NCI-H2029 treated with DMSO at 0.1 percent for 48 hours (cell line): ENCODE measurements at places on chromosomes 4 and X.

DNA sequence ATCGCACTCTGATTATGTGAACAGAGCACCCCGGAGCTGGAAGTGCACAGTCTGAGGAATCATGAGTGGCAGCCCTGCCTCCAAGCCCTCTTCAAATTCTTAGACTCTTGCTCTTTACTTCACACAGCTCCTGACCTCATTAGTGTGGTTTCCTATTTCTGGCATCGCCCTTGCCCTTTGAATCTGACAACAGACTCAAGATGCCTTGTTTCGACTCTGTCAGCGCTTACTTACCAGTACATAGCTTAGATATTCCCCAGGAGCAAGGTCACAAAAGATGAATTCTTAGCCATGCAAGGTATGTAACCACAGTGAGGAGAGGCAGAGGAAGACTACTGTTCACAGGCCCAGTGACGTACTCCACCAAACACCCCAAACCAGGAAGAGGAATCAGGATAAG, 167.2 kb downstream of the KDR start:
- DNase-seq, result no peak

GRCh38 chr4:19971829-19972228, 279.9 kb upstream of the SLIT2 start:
- DNase-seq, result no peak

- no peak for DNase-seq
Measured at GRCh38 chrX:6223516-6223915, 5.2 kb downstream of the NLGN4X start.

GRCh38 chrX:14505648-14506047, 23.7 kb upstream of the GLRA2 start:
- DNase-seq, result no peak

- DNase-seq, result no peak
Measured at GRCh38 chr4:123621072-123621705, 224.6 kb downstream of the SPRY1 start.

DNA sequence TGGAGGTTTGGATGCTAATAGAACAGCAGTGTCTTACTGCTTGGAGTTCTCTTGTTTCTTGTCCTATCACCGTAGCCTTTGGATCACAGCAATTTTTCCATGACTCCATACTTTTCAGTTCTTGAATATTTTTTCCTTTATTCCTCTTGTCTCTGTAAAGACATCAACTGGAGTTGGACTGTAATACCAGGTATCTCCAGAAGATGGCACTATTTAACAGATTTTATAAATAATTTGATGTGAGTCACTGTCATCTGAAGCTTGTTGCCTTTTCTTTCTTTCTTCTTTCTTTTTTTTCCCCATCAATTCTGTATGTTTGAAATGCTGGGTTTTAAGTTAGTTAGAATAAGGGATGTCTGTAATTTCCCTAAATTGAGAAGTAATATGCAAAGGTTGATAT, 24.1 kb downstream of the HPRT1 start:
- DNase-seq, result no peak

- DNase-seq, result no peak
Measured at GRCh38 chr4:41148931-41149330, 65.4 kb downstream of the APBB2 start.

GRCh38 chr4:163611784-163612445, 117.4 kb downstream of the TMA16 start:
- DNase-seq, result no peak

DNA sequence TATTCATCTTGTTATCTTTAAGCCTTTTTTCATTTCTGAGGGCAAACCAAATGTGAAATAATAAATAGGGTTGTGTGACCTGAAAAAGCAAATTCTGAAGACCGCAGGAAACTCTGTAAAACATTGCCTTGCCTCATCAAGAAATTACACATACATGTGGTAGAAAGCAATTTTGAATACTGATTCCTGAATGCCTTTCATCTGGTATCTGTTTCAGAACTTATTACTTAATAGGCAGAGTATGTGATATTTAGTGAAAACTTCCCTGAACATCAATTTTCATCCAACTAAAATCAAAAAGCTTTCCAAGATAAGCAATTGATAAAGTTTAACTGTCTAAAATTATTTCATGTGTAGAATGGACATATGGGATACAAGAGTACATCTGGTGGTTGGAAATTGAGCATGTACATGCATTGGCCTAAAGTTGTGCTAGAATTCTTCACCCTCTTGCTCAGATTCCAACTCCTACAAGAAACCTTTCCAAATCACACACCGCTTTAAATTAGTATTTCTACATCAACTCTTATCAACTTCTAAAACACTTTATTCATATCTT, 606.0 kb upstream of the LCORL start:
- no peak for DNase-seq

GRCh38 chr4:72031868-72032608, at the start of gene NPFFR2:
Gene NPFFR2, plus strand, starts transcription at chr4:72032000. Its CDS starts 96,592 bp downstream, at chr4:72128592.
- no peak for DNase-seq

DNA sequence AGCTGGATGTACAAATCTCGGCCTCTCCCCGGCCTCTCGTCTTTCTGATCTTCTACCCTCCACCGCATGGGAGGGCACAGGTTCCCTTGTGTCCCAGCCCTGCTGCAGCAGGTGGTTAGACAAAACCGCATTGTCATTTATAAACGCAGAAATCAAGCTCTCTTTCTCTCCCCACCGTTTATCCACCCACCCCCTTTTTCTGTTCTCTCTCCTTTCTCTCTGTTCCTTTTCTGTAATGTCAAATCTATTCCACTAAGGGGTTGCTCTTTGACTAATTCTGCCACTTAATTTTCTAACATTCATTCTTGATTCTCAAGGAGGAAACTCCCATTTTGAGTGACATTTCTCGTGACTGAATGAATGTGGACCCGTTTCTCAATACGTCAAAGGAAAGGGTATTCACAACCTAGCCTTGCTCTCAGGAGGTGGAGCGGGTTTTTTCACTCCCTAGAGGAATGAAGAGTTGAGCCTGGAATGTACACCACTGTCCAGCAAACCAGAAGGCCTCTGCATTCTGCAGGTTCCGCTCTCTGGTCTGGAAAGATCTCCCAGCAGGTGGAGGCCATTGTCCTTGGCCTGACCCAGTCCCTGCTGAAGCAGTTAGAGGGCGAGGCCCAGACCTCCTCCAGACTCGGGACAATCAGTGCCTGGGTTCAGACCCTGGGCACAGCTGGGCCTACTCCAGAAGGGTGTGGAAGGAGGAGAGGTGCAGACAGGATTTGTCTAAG, 70.9 kb upstream of the ENPP6 start:
- DNase-seq, result no peak

DNA sequence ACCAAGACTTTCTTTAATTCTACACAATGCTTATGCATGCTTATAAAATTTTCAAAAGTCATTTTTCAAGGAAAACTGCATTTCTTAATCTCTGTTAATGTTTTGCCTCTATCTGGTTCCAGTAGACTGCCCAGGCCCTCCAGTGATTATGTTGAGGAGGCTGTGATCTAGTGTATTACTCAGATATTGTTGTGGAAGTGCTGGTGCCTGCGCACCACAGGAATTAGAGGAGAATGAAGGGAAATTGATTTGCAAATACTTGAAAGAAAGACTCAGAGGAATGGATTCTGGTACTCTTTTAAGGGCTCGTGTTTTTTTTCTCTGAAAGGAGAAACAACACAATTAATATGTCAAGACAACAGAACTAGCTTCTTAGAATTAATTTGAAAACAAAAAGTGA, 1015.1 kb downstream of the RPA4 start:
- no peak for DNase-seq

GRCh38 chrX:31236231-31236630, 164.4 kb upstream of the FTHL17 start:
- DNase-seq, result no peak

GRCh38 chr4:124903995-124904722, 191.6 kb upstream of the ANKRD50 start:
- DNase-seq, result peak; percentile 73

- no peak for DNase-seq
Measured at GRCh38 chrX:20329435-20329834, 62.7 kb upstream of the RPS6KA3 start.

DNA sequence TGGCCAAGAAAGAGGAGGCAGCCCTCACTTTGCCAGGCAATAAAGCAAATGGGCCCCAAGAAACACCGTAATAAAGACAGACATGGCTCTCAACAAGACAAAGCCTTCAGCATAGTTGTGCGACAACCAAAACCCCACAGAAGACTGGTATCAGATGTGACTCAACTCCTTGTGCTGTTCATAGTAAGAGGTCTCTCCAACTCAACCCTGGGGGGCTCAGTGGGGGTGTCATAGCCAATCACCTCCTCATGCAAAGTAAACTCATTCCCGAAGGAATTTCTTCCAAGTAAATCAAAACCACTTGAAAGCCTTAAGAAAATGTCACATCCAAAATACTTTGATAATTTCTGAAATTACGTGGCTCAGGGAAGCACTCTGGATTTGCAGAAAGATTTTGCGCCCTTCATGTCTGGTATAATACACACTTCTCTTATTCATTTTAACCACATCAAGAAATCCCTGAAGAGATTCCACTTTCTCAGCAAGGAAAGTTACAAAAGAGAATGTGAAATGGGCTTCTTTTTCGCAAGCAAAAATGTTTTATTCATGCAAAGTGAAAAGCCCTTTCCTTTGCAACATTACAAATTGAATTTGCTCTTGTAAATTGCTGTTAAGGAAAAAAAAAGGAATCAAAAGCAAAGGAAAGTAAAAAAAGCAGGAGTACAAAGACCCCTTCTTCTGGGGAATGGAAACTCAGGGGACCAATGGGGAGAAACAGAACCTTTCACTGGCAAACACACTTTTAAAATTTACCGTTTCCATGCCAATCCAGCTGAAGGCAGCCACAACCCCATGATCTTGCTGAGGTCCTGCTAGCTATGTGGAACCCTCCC, 137.4 kb downstream of the NSUN7 start:
- DNase-seq, result no peak

- DNase-seq, result no peak
Measured at GRCh38 chr4:42710329-42710728, 53.4 kb upstream of the ATP8A1 start.

DNA sequence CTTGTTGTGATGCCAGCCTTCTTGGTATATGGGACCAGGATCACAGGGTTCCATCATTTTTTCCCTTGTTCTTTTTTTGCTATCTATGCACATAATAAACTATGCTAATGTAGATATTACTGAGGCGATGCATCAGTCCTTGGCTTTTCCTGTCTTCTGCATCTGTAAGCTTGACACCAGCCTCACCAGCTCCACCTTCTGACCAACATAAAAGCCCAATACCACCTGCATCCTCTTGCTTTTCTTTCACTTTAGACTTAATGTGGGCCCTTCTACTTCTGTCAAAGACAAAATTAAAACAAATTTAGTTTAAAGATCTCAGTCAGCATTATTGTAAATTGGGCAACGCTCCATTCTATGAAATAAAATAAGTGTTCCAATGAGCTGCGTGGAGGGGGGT, 1718.8 kb upstream of the PCDH10 start:
- DNase-seq, result no peak

DNA sequence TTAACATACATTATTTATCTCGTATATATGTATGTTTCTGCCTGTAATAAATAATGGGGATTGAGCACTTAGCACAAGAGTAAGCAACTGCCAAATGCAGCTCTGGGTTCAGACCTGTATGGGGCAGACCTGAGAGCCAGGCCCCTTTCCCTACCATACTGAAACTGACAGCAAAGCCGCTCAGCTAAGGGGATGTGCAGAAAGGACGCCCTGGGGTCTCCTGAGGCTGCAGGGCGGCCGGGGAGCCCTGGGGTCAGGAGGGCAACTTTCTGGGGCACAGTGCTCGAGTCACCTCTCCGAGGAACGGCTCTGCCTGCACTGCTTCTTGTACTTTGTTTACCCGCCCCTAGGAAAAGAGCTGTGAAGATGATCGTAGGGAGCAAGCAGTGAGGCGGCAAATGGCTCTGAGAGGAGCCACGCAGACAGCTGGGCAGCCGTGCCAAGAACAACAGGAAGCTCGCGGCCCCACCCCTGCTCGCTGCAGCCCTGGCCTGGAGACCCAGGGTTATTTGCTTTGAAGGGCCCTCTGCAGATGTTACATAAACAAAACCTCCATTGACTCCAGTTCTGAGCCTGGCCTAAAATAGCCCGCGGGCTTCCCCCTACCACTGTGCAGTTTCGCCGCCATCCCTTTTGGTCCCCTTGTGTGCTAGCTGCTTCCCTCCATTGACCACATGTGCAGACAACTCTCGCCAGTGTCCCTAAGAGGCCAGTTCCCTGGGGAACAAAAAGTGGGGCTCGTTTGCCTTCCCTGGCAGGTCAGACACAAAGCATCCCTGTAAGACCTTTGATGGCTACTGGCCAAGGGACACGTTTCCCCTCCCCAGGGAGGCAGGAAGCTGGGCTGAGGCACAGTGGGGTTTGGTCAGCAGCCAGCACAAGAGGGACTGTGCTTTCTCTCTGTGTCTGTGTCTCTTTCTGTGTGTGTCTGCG, 111.3 kb upstream of the LNX1 start:
- DNase-seq, result peak; percentile 88

GRCh38 chr4:121307445-121308327, 73.1 kb downstream of the QRFPR start:
- no peak for DNase-seq

- no peak for DNase-seq
Measured at GRCh38 chrX:1883772-1884171, 268.9 kb downstream of the ASMT start.

- no peak for DNase-seq
Measured at GRCh38 chr4:147674073-147674472, 9.9 kb downstream of the PRMT9 start.

- DNase-seq, result no peak
Measured at GRCh38 chr4:40506066-40506465, 123.6 kb downstream of the RBM47 start.

DNA sequence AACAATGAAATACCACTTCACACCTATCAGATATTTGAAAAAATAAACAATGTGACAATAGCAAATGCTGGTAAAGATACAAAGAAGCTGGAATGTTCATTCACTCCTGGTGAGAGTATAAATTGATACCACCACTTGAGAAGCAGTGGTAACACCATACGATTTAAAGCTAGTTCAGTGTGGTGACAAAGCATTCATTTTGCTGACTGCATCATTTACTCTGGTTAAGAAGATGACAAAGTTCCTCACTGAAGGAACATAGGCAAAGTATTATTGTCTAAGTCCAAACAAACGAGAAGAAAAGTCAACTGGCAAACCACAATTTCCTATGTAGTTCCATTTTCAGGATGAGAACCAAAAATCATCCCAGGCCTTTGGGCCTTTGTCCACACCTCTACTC, 102.5 kb downstream of the GEMIN8 start:
- no peak for DNase-seq

- no peak for DNase-seq
Measured at GRCh38 chrX:81294101-81294500, 92.2 kb downstream of the SH3BGRL start.

- DNase-seq, result no peak
Measured at GRCh38 chr4:10108391-10108790, 8.2 kb downstream of the WDR1 start.

GRCh38 chrX:109440475-109440874, 41.4 kb downstream of the GUCY2F start:
- no peak for DNase-seq

- no peak for DNase-seq
Measured at GRCh38 chr4:42643685-42644084, 13.2 kb downstream of the ATP8A1 start.
